ENCODE measurements at places on chromosomes 13 and 19. TPM values are rescaled to one million over a fixed set of nuclear protein-coding genes. Genes with fewer than 3 reads are reported as not detected.

Gene FARP1
- total RNA-seq: 70.1 TPM

Gene TNNI3
- 3.7 TPM for total RNA-seq

Gene OR7A5
- not detected for total RNA-seq

Gene EMP3
- 1.6 TPM for total RNA-seq

Gene PRR19
- 0.38 TPM for total RNA-seq

Gene TMEM86B
- total RNA-seq: 9.6 TPM

Gene FGF22
- total RNA-seq: not detected

Gene OVOL3
- total RNA-seq: not detected

Gene HIF3A
- not detected for total RNA-seq

Gene OSCAR
- not detected for total RNA-seq

Gene FBXW9
- 4.6 TPM for total RNA-seq

Gene CLDN10
- not detected for total RNA-seq

Gene TMEM38A
- total RNA-seq: 4.8 TPM

Gene KLK10
- not detected for total RNA-seq

Gene GPR4
- not detected for total RNA-seq

DNA sequence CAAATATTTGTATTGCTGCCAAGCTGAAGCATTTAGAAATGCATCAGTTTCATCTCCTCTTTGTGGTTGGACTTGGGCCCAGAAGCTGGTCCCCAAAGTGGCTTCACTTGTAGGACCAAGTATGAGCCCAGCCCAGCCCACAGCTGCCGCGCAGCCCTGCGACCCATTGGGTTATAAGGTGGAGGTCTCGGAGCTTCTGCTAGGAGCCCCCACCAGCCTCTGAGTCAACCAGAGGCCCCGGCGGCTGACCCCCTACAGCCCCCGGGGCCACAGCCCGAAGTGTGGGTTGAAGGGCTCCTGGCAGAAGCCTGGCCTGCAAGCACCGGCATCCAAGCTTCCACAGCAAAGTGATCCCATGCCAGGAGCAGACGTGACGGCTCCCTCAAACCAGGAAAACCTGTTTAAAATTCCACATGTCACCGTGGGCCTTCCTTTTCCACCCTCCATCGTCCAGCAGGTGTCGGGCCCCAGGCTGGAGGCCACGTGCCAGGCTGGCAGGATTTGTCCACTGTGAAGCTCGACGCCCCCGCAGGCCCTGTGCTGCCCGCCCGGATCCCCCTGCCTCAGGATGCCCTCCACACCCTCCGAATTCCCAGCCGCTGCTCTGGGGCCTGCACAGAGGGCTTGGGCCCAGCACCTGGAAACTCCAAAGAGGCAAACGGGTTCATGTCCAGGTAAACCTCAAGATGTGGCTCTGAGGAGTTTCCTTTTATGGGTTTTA, 54.7 kb downstream of the C13orf46 start:
- no peak overlapping the region for H3K27ac ChIP-seq
- H3K36me3 ChIP-seq: no peaks in the 10 kb centered on the region
- peaks cover 26% of the 10 kb centered on the region for H3K27me3 ChIP-seq

- H3K4me1 ChIP-seq: no peaks in the 10 kb centered on the region
- no peaks in the 10 kb centered on the region for H3K27me3 ChIP-seq
- no peak for DNase-seq
- H3K36me3 ChIP-seq: peaks cover 41% of the 10 kb centered on the region
Observed at GRCh38 chr13:29530901-29531300, 64.6 kb downstream of the SLC7A1 start.

DNA sequence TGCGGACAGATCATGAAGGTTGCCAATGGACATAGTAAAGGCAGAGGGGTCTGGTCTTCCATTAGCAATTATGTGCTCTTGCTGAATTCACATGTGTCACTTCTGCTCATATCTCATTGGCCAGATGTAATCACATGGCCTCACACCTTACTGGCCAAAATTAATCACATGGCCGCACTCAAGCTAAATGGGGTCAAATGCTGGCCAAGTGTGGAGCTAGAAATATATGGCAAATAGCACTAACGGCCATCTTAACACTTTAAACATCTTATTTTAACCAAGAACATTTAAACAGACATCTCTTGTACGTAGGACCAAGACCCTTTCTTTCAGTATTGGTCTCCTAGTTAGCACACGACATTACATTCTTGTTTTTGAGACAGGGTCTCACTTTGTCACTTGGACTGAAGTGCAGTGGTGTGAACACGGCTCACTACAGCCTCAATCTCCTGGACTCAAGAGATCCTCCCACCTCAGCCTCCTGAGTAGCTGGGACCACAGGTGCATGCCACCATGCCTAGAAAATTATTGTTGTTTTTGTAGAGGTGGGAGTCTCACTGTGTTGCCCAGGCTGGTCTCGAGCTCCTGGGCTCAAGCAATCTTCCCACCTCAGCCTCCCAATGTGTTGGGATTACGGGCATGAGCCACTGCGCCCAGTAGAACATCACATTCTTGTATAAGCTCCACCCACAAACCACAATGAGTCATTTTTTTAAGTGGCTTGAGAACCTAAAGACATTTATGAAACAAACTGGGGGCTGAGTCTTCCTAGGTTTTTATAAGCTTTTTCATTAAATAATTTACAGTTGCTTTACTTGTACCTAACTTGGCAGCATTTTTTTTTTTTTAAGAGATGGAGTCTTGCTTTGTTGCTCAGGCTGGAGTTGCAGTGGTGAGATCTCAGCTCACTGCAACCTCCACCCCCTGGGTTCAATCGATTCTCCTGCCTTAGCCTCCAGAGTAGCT, 2.9 kb upstream of the PTOV1 start:
- H3K4me3 ChIP-seq: no peak overlapping the region
- no peak overlapping the region for H3K27ac ChIP-seq
- H3K36me3 ChIP-seq: no peaks in the 10 kb centered on the region
- H3K27me3 ChIP-seq: no peaks in the 10 kb centered on the region

DNA sequence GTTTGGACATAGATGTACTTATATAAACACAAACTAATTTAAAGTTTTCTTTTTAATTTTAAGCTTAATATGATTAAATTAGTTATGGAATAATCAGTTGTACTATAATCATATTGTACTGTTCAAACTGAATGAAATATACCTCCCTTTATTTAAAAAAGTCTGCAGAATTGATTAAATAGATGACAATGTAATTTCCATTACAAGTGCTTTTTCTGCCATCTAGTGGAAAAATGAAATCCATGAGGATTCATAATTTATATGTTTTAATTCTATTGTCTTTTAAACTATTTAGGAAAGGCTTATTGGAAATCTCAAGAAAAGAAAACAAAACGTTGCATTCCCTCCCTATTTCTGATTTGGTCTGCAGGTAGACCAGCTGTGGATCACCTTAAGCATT, 30.9 kb downstream of the MZT1 start:
- H3K36me3 ChIP-seq: no peaks in the 10 kb centered on the region
- H3K27me3 ChIP-seq: no peaks in the 10 kb centered on the region
- DNase-seq: no peak
- H3K4me3 ChIP-seq: no peak overlapping the region
- no peaks in the 10 kb centered on the region for H3K4me1 ChIP-seq

GRCh38 chr13:97120346-97120745, 101.8 kb upstream of the MBNL2 start:
- H3K4me1 ChIP-seq: peaks cover 6% of the 10 kb centered on the region
- no peak overlapping the region for H3K27ac ChIP-seq
- no peak overlapping the region for H3K4me3 ChIP-seq
- H3K36me3 ChIP-seq: no peaks in the 10 kb centered on the region

GRCh38 chr13:45332036-45332830, 8.8 kb downstream of the TPT1 start:
- no peak overlapping the region for H3K4me3 ChIP-seq
- peak overlapping the region; percentile 7 for H3K27ac ChIP-seq
- H3K36me3 ChIP-seq: peaks cover 16% of the 10 kb centered on the region
- H3K27me3 ChIP-seq: no peaks in the 10 kb centered on the region

DNA sequence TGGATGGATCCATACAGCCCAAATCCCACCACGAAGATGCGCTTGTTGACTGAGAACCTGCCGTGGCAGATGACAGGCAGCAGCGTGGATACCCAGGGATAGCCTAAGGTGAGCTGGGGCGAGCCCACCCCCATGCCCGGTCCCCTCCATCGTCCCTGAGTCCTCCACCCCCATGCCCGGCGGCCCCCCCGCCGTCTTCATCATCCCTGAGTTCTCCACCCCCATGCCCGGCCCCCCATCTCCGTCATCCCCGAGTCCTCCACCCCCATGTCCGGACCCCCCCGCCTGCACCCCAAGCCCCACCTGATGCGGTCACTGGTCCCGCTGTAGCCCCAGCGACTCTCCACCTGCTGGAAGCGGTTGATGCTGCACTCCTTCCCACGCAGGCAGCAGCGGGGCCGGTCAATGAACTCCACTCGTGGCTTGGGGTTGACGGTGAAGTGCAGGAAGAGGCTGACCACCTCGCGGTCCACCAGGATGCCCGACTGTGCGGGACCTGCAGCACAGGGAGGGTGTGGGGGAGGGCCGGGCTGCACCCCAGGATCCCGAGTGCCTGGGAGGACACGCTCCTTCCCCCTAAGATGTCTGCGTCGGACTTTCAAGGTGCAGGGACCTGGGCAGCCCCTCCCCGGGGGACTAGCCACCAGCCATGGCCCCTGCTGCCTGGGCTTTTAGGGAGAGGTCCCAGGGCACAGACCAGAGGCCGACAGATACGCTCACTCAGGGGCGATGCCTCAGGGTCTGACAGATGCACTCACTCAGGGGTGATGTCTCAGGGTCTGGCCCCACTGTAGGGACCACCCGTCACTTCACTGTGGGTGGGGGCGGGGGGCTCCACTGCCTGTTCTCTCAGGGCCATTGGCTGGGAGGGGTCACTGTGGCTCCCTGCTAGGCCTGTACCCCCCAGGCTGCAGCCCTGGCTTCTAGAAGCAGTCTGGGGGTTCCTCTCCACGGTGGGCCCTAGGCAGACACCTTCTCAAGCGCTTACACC, 28.0 kb downstream of the BTBD2 start:
- no peak overlapping the region for H3K4me3 ChIP-seq
- H3K27me3 ChIP-seq: no peaks in the 10 kb centered on the region
- H3K36me3 ChIP-seq: peaks cover 27% of the 10 kb centered on the region

- DNase-seq: no peak
- H3K36me3 ChIP-seq: no peaks in the 10 kb centered on the region
- H3K4me1 ChIP-seq: no peaks in the 10 kb centered on the region
- no peaks in the 10 kb centered on the region for H3K27me3 ChIP-seq
- H3K27ac ChIP-seq: no peak overlapping the region
Observed at GRCh38 chr13:43567608-43568007, 219.2 kb downstream of the ENOX1 start.

DNA sequence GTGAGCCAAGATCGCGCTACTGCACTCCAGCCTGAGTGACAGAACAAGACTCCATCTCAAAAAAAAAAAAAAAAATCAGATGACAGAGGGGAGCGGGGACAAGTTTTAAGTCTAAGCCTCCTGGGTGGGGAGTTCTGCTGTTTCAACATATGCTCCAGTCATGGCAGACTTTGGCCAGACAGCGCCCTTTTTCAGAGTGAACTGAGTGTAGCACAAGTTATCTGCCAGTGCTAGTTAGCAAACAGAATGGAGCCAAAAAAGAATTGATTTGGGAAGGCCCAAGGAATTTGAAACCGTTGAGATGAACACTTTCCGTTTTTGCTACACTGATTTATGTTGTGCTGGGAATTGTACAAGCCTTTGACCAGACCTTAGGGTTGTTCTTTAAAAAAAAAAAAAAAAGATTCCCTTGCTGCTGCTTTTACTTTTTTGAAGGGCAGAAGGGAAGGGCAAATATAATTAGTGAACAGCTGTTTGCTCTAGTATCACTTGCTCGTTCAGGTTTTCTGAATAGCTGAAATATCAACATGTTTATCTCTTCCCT, 5.7 kb downstream of the ACTN4 start:
- peak overlapping the region; percentile 17 for H3K4me3 ChIP-seq
- H3K4me1 ChIP-seq: peaks cover 77% of the 10 kb centered on the region
- no peaks in the 10 kb centered on the region for H3K27me3 ChIP-seq
- DNase-seq: peak; percentile 85
- H3K27ac ChIP-seq: peak overlapping the region; percentile 92
- peaks cover 26% of the 10 kb centered on the region for H3K36me3 ChIP-seq

- no peak overlapping the region for H3K4me3 ChIP-seq
- peaks cover 46% of the 10 kb centered on the region for H3K4me1 ChIP-seq
- H3K27me3 ChIP-seq: peaks cover under 1% of the 10 kb centered on the region
- DNase-seq: no peak
Observed at GRCh38 chr19:7832781-7833180, 2.8 kb downstream of the EVI5L start.

GRCh38 chr13:20608438-20609020, 41.6 kb downstream of the IFT88 start:
- DNase-seq: no peak
- no peaks in the 10 kb centered on the region for H3K4me1 ChIP-seq
- no peak overlapping the region for H3K4me3 ChIP-seq
- H3K27me3 ChIP-seq: no peaks in the 10 kb centered on the region

- H3K4me3 ChIP-seq: no peak overlapping the region
- no peaks in the 10 kb centered on the region for H3K36me3 ChIP-seq
- H3K27ac ChIP-seq: no peak overlapping the region
- H3K4me1 ChIP-seq: no peaks in the 10 kb centered on the region
- H3K27me3 ChIP-seq: no peaks in the 10 kb centered on the region
- no peak for DNase-seq
Observed at GRCh38 chr19:21587549-21587948, 82.1 kb downstream of the ZNF429 start.

- peaks cover 27% of the 10 kb centered on the region for H3K36me3 ChIP-seq
- H3K4me1 ChIP-seq: peaks cover 7% of the 10 kb centered on the region
- no peak overlapping the region for H3K4me3 ChIP-seq
- no peak for DNase-seq
Observed at GRCh38 chr19:41898235-41898634, 15.3 kb downstream of the ARHGEF1 start.

- no peak for DNase-seq
- no peaks in the 10 kb centered on the region for H3K36me3 ChIP-seq
- no peaks in the 10 kb centered on the region for H3K27me3 ChIP-seq
- H3K4me3 ChIP-seq: no peak overlapping the region
Observed at GRCh38 chr19:29866011-29866410, 54.2 kb downstream of the CCNE1 start.

GRCh38 chr19:51458051-51458645, at the start of gene SIGLEC8:
TSS of gene SIGLEC8 (minus strand) at chr19:51458454. CDS start at chr19:51458387, 67 bp downstream.
- H3K36me3 ChIP-seq: no peaks in the 10 kb centered on the region
- H3K27me3 ChIP-seq: peaks cover 55% of the 10 kb centered on the region
- no peak within 1 kb of the TSS for H3K27ac ChIP-seq
- peaks cover 18% of the 10 kb centered on the region for H3K4me1 ChIP-seq
- H3K4me3 ChIP-seq: no peak within 1 kb of the TSS
- no peak for DNase-seq

- no peak overlapping the region for H3K4me3 ChIP-seq
- no peak overlapping the region for H3K27ac ChIP-seq
- no peaks in the 10 kb centered on the region for H3K27me3 ChIP-seq
- peaks cover 43% of the 10 kb centered on the region for H3K4me1 ChIP-seq
- no peaks in the 10 kb centered on the region for H3K36me3 ChIP-seq
- DNase-seq: no peak
Observed at GRCh38 chr13:20125129-20125782, 35.6 kb downstream of the GJA3 start.

DNA sequence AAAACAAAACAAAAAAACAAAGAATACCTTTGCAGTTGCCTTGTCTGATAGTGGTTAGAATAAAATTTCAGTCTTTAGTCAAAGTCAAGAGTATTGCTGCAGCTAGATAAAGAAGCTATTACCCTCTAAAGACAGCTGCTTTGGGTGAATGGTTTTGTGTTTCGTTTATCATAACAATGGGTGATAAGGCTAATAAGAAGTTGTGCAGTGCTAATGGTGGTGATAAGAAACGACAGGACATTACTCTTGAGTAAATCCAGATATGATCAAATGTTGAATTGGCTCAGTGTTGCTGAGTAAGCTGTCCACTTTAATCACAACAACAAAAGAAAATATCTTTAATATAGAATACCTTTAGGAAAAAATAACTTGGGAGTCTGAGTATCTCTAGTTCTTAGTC, 1825.3 kb downstream of the SLITRK5 start:
- no peaks in the 10 kb centered on the region for H3K4me1 ChIP-seq
- H3K27me3 ChIP-seq: no peaks in the 10 kb centered on the region
- H3K36me3 ChIP-seq: no peaks in the 10 kb centered on the region
- no peak for DNase-seq
- H3K4me3 ChIP-seq: no peak overlapping the region

Data from HepG2 (cell line).